Myocyte (in vitro differentiated cells): ENCODE measurements at places on chromosomes 12 and 14. TPM values are rescaled to one million over a fixed set of nuclear protein-coding genes. Genes with fewer than 3 reads are reported as not detected.

The TAPBPL gene
- 10.9 and 14.0 TPM in 2 replicates for total RNA-seq

- no peak for DNase-seq
Measured at GRCh38 chr14:54791001-54791400, 111.6 kb downstream of the GCH1 start.

DNA sequence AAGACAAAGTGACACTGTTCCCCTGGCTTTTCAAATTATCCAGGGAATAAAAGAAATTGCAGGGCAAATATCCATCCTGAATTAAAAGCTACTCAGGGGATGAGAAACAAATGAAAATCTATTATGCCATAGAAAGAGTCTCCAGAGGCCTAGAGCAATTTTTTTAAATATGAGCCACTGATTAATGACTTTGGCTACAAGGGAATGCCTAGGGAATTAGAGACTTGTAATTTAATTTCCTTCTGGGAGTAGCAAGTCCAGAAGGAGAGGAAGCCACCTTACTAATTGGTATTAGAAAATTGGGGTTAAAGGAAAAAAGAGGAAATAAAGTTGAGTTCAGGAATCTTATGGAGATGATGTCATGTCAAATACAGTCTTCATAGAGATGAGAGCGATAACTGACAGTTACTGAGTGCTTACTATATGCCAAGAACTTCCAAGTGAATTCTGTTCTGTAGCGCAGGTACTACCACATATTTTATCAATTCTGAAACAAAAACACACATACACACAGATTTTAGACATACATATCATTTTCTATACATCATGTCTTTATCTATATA, 304.4 kb downstream of the DUSP6 start:
- no peak for DNase-seq

DNA sequence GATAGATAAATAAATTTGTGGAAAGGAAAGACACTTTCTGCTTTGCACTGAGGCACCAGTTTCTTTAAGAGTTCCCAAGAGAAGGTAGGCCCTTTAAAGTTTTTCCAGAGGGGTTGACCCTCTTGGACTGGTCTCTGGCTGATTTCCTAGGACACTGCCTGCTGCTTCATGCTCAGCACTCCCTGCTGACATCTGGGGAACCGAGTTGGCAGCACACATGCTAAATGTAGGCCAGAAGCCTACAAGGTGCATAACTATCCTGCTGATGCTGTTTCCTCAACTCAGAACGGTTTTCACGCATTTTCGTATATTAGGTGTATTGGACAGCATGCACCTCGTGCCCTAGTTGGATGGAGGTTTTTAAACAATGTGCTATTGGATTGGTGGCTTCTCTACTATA, 887.2 kb upstream of the SEL1L start:
- no peak for DNase-seq

DNA sequence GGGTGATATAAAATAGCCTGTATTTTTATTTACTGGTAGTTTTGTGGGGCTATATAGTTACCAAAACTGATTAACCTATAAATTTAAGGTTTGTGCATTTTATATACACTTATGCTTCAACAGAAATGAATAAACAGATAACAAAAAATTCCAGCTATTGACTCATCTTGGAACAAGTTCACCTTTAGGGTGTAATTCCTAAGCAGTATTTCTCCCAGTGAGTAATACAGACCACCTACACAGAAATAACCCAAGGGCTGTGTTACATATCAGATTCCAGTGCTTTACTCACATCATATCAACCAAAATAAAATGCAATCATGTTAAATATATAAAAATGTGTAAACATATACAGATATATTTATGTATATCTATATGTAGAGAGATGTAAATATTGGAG, 345.6 kb downstream of the ADAMTS20 start:
- no peak for DNase-seq

- DNase-seq: peak; percentile 52
Measured at GRCh38 chr14:100665511-100666032, 61.1 kb upstream of the DLK1 start.

DNA sequence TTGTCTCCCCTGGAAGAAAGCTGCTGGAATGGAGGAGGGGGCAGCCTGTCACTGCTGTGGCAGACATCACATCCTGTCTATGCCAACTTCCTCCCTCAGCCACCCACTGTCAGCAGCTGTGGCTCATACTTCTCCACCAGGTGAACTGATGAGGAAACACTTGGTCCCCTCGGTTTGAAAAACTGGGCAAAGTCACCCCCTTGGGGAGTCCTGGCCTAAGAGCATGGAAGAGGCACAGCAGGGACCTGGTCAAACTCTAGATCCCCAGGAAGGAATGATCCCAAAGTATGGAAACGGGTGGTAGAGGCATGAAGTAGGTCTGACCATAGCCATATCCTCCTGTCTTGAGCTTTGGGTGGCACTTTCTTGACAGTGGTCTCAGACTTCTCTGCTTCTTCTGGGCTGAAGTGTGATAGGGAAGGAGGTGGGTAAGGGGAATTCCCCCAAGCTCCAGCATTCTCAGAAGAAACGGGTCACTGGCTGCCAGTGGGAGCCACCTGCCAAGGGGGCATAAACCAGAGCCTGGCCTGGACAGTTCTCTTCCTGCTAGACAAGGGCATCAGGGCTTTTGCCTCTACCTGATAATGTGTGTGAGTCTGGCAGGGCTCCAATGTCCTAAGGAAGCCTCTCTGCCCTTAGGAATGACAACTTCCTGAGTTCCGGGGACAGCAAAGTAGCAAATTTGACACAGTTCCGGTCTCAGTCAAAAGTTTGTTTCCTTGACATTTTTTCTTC, 36.0 kb downstream of the FMNL3 start:
- no peak for DNase-seq

GRCh38 chr14:32341947-32342846, 13.1 kb downstream of the AKAP6 start:
- DNase-seq: no peak

- DNase-seq: no peak
Measured at GRCh38 chr12:11749943-11750690, 100.6 kb downstream of the ETV6 start.

- no peak for DNase-seq
Measured at GRCh38 chr12:107447336-107447735, 238.3 kb upstream of the PWP1 start.
